ENCODE measurements at places on chromosomes 3 and 15.

- H3K4me3 ChIP-seq, result peak overlapping the region; percentile 97
- no peaks in the 10 kb centered on the region for H3K27me3 ChIP-seq
- DNase-seq, result no peak
- H3K4me1 ChIP-seq, result peaks cover 25% of the 10 kb centered on the region
- peak overlapping the region; percentile 94 for H3K27ac ChIP-seq
Measured at GRCh38 chr3:50297896-50298725, 1.1 kb downstream of the HYAL3 start.

- H3K4me3 ChIP-seq, result no peak overlapping the region
- H3K36me3 ChIP-seq, result no peaks in the 10 kb centered on the region
- no peak overlapping the region for H3K27ac ChIP-seq
- H3K4me1 ChIP-seq, result no peaks in the 10 kb centered on the region
- no peak for DNase-seq
Measured at GRCh38 chr3:99602183-99602582, 36.2 kb upstream of the COL8A1 start.

DNA sequence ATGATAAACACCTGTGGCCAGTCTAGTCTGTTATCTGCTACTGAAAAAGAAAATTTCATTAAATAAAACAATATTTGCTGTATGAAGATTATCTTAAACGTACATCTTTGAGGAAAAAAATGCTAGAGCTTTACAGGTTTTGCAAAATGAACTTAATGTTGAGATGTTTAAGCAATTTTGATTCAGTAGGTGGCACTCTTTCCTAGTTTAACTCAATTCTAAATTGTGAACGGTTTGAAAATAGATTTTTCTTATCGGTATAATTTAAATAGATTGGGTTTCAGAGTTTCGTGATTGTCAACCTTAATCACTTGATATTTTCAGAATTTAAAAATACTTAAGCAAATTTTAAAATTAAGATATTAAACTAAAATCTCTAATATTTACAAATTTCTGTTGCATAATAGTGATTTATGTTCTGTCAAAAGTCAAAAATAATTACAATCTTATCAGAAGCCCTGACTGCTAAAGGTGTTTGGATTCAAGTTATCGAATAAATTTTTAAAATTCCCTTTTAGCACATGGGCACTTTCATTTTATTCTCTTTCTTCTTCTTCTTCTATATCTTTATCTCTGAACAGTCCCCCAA is 7.0 kb upstream of the RNF111 start:
- H3K27ac ChIP-seq, result no peak overlapping the region
- H3K27me3 ChIP-seq, result no peaks in the 10 kb centered on the region
- H3K4me3 ChIP-seq, result peak overlapping the region; percentile 50
- peaks cover 16% of the 10 kb centered on the region for H3K4me1 ChIP-seq
- no peak for DNase-seq

DNA sequence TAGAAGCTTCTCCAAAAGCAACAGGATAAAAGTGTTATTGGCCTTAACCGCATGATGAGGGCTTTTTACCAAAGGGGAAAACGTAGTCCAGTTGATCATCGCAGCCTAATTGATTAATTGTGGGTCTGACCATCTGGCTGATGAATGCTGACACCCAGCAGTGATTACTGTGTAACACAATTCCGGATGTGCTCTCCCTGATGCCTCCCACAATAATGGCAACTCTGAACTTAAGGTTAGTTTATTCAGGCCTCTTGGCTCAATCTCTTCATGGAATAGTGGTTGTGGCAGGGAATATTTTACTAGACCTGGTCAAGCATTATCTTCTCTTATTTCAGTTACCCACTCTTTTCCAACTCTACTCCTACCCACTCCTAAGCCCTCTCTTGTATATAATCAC is 332.9 kb downstream of the TIGIT start:
- H3K4me1 ChIP-seq, result peaks cover 4% of the 10 kb centered on the region
- H3K36me3 ChIP-seq, result no peaks in the 10 kb centered on the region
- no peak for DNase-seq
- no peak overlapping the region for H3K27ac ChIP-seq
- H3K4me3 ChIP-seq, result no peak overlapping the region
- H3K27me3 ChIP-seq, result no peaks in the 10 kb centered on the region

DNA sequence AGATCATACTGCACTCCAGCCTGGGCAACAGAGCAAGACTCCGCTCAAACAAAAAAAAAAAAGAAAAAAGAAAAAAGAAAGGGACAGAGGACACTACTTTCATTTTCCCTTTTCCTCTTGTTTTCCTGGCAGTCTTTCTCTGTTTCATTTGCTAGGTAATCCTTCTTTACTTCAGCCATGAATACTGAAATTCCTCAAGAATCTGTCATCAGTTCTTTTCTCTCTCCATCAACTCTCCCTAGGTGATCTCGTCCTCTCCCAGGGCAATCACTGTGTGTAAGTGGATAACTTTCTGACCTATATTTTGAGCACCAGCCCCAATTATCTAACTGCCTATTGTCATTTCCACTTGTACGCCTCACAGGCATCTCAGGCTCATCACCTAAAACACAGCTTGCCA is 51.5 kb downstream of the TTC23 start:
- no peaks in the 10 kb centered on the region for H3K36me3 ChIP-seq
- H3K27ac ChIP-seq, result no peak overlapping the region
- no peak overlapping the region for H3K4me3 ChIP-seq
- no peaks in the 10 kb centered on the region for H3K4me1 ChIP-seq
- peaks cover 12% of the 10 kb centered on the region for H3K27me3 ChIP-seq
- no peak for DNase-seq

GRCh38 chr3:11562277-11562881 is 81.3 kb downstream of the VGLL4 start:
- no peak overlapping the region for H3K4me3 ChIP-seq
- peaks cover 23% of the 10 kb centered on the region for H3K36me3 ChIP-seq
- H3K27me3 ChIP-seq, result no peaks in the 10 kb centered on the region
- DNase-seq, result no peak

DNA sequence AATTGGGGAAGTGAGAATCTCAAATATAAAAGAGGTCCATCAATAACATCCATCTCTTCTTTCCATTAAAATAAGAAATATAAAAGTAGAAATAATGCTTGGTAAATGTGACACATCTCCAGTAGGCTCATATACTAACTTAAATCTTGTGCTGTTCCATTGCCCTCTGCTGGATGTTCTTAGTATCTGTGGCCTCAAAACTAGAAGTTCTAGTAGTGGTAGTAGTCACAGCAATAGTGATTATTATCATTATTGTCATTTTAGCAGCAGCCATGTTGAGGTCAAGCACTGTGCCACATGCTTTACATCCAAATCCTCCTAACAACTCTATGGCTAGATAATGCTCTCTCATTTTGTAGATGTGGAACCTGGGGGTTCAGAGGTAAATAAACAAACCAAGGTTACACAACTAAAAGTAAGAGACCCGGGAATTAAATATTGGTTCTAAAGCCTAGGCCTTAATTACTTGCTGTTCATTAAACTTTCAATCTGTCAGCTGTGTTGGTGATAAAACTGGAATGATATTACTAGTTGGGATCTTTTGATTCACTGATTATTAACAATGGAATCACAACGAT is 20.2 kb upstream of the BTLA start:
- H3K4me1 ChIP-seq, result peaks cover 6% of the 10 kb centered on the region
- peaks cover 14% of the 10 kb centered on the region for H3K36me3 ChIP-seq
- H3K27ac ChIP-seq, result no peak overlapping the region
- DNase-seq, result peak; percentile 38
- H3K27me3 ChIP-seq, result no peaks in the 10 kb centered on the region
- no peak overlapping the region for H3K4me3 ChIP-seq

- no peaks in the 10 kb centered on the region for H3K27me3 ChIP-seq
- DNase-seq, result peak; percentile 25
- H3K4me1 ChIP-seq, result peaks cover 58% of the 10 kb centered on the region
Measured at GRCh38 chr3:56887402-56888025, 85.8 kb upstream of the ARHGEF3 start.

DNA sequence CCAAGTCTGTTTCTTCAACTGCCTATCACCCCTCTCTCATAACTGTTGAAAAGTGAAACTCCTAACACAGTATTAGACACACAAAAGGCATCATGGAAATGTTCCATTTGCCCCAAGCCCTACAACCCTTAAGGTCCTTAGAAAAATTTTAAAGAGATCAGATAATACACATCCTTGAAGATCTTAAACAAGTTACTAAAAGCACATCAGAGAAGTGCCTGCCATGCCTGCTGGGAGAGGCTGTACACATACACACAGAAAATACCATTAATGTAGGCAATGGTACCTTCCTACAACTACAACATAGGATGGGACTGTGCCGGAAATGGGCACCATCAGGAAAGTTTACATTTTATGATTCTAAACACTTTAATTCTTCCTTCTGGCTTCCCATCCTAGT is 3.3 kb downstream of the ADAM10 start:
- DNase-seq, result no peak
- H3K4me3 ChIP-seq, result peak overlapping the region; percentile 31
- H3K36me3 ChIP-seq, result peaks cover 22% of the 10 kb centered on the region
- H3K4me1 ChIP-seq, result peaks cover 66% of the 10 kb centered on the region
- H3K27ac ChIP-seq, result no peak overlapping the region

- H3K4me1 ChIP-seq, result no peaks in the 10 kb centered on the region
- DNase-seq, result no peak
- no peaks in the 10 kb centered on the region for H3K27me3 ChIP-seq
- H3K4me3 ChIP-seq, result no peak overlapping the region
- H3K36me3 ChIP-seq, result peaks cover 1% of the 10 kb centered on the region
Measured at GRCh38 chr3:112389961-112390360, 57.0 kb downstream of the CD200 start.

GRCh38 chr3:150898046-150898754 is 7.0 kb downstream of the MINDY4B start:
- no peak overlapping the region for H3K27ac ChIP-seq
- peaks cover 42% of the 10 kb centered on the region for H3K27me3 ChIP-seq
- H3K4me3 ChIP-seq, result no peak overlapping the region
- H3K36me3 ChIP-seq, result no peaks in the 10 kb centered on the region
- no peak for DNase-seq

DNA sequence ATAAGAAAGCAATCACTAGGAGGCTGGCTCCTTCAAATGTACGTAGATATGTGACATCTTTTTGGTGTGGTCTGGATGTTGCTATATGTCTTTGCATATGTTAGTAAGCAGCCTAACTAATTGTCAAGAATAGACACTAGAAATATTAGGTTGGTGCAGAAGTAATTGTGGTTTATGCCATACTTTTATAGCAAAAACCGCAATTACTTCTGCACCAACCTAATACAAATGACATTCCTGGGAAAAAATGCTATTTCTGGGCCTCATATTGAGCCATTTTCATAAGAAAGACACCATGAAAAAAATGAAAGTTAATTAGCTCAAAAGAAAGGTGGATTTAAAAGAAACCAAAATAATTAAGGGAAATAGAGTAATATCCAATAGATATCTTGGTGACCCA is 555.8 kb downstream of the ZNF385D start:
- H3K4me3 ChIP-seq, result no peak overlapping the region
- H3K27ac ChIP-seq, result no peak overlapping the region
- H3K27me3 ChIP-seq, result no peaks in the 10 kb centered on the region

GRCh38 chr3:15796331-15796730 is 1.4 kb downstream of the ANKRD28 start:
- peak overlapping the region; percentile 84 for H3K4me3 ChIP-seq
- no peaks in the 10 kb centered on the region for H3K27me3 ChIP-seq
- peak overlapping the region; percentile 96 for H3K27ac ChIP-seq
- no peak for DNase-seq

- H3K4me1 ChIP-seq, result peaks cover 11% of the 10 kb centered on the region
- H3K4me3 ChIP-seq, result peak within 1 kb of the TSS; percentile 51
- H3K27ac ChIP-seq, result no peak within 1 kb of the TSS
- no peaks in the 10 kb centered on the region for H3K36me3 ChIP-seq
- no peak for DNase-seq
Measured at GRCh38 chr15:40238532-40239403, at the start of gene PAK6. Gene PAK6, plus strand, starts transcription at chr15:40239063. Its CDS starts 25,723 bp downstream, at chr15:40264786.

- peaks cover 23% of the 10 kb centered on the region for H3K4me1 ChIP-seq
- H3K27me3 ChIP-seq, result no peaks in the 10 kb centered on the region
- H3K4me3 ChIP-seq, result no peak overlapping the region
Measured at GRCh38 chr3:30693470-30694120, 87.2 kb downstream of the TGFBR2 start.

DNA sequence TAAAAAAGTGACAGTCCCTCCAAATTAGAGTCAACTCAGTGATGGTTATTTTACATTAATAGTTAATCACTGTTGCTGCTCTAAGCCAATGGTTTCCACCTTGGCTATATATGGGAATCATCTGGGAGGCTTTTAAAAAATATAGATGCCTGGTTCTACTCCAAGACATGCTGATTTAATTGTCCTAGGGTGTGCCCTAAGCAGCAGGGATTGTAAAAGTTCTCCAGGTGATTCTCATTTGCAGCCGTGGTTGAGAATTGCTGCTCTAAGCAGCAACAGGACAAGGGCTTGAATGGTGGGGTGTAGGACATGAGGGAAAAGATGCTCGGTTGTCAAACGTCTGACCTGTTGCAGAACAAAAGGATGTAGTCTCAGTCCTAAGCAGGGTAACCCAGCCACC is 405.1 kb upstream of the MCTP2 start:
- no peaks in the 10 kb centered on the region for H3K36me3 ChIP-seq
- H3K4me1 ChIP-seq, result no peaks in the 10 kb centered on the region
- peaks cover 53% of the 10 kb centered on the region for H3K27me3 ChIP-seq
- DNase-seq, result no peak

DNA sequence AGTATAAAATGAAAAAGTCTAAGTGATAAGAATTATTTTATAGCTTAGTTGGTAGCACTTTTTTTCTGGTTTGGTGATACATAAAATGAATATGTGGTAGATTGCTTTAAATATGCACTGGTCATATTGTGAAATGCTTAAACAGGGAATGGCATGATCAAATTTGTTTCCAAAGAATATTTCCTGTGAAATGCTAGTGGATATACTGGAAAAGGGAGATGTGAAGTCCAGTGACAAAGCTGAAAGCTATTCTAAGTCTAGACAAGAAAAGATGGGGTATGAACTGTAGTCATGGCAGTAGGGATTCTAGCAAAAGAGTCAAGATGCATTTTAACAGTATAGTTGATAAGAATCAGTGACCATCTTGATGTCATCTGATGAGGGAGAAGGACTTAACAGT is 98.9 kb upstream of the MME start:
- DNase-seq, result no peak
- H3K36me3 ChIP-seq, result no peaks in the 10 kb centered on the region
- no peak overlapping the region for H3K4me3 ChIP-seq
- H3K27me3 ChIP-seq, result no peaks in the 10 kb centered on the region
- H3K27ac ChIP-seq, result no peak overlapping the region

DNA sequence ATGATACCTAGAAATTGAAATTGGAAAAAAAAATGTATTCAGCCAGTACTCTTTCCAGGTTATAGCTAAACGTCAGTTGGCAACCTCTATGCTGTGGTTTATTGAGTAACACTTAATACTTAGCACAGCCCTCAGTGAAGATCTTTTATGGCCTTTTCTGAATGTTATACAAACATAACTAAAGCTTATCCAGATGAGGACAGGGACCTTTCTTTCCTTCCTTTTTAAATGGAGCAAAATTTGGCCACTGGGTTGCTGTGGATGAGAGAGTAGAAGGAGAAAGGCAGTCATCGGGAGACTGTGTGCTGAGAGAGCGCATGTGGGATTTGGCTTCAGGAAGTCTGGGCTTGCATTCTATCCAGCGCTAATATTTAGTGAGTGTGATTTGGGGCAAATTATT is 36.1 kb downstream of the IGF1R start:
- peaks cover 23% of the 10 kb centered on the region for H3K4me1 ChIP-seq
- H3K36me3 ChIP-seq, result no peaks in the 10 kb centered on the region

- peaks cover 4% of the 10 kb centered on the region for H3K4me1 ChIP-seq
- H3K4me3 ChIP-seq, result no peak overlapping the region
- H3K36me3 ChIP-seq, result no peaks in the 10 kb centered on the region
- no peak for DNase-seq
- peaks cover 69% of the 10 kb centered on the region for H3K27me3 ChIP-seq
- no peak overlapping the region for H3K27ac ChIP-seq
Measured at GRCh38 chr15:68672781-68673205, 94.0 kb downstream of the CORO2B start.

- peaks cover 58% of the 10 kb centered on the region for H3K27me3 ChIP-seq
- H3K27ac ChIP-seq, result peak overlapping the region; percentile 49
Measured at GRCh38 chr15:67836134-67836455, 3.8 kb downstream of the RNU6-1 start.

All from effector memory CD8-positive, alpha-beta T cell (primary cell).